WTC11 (cell line): ENCODE measurements at places on chromosomes 3 and 15.
A peak's percentile ranks its signal among the peaks of the same experiment; 100 is the strongest.

- H3K4me1 ChIP-seq, result peaks cover 28% of the 10 kb centered on the region
- H3K4me3 ChIP-seq, result no peak within 1 kb of the TSS
- H3K27me3 ChIP-seq, result no peaks in the 10 kb centered on the region
- H3K36me3 ChIP-seq, result no peaks in the 10 kb centered on the region
Observed at GRCh38 chr3:160676547-160677303, at the start of gene ARL14. Gene ARL14 (plus strand): TSS chr3:160677160. CDS start chr3:160677347, 187 bp downstream.

GRCh38 chr3:16599694-16600093 is 5.5 kb downstream of the DAZL start:
- peaks cover 6% of the 10 kb centered on the region for H3K36me3 ChIP-seq
- H3K4me1 ChIP-seq, result peaks cover 22% of the 10 kb centered on the region
- no peak overlapping the region for H3K4me3 ChIP-seq
- H3K27me3 ChIP-seq, result no peaks in the 10 kb centered on the region

- peaks cover 22% of the 10 kb centered on the region for H3K27me3 ChIP-seq
- H3K4me3 ChIP-seq, result no peak overlapping the region
- H3K4me1 ChIP-seq, result peaks cover 21% of the 10 kb centered on the region
- no peak overlapping the region for H3K27ac ChIP-seq
Observed at GRCh38 chr3:71010726-71011455, 572.6 kb downstream of the FOXP1 start.

DNA sequence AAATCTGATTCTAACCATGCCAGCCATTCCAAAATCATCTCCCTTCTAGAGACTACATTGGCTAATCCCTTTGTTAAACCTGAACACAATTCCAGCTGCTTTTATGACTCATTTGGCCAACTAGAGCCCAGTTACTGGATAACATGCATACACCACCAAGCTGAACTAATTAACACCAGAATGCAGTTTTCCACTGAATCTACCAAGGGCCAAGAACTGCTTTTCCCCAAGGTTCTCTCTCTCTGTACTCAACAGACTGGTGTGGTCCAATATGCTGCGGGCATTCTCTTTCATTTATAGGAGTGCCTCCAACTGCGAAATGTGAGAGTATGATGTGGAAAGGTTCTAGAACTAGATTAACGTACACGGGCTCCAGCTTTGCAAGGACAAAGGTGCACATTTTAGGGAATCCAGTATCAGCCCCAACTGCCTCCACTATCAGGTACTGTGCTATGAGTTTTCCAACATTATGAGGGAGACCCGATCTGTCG is 1.5 kb downstream of the CHSY1 start:
- H3K4me1 ChIP-seq, result peaks cover 70% of the 10 kb centered on the region
- H3K27me3 ChIP-seq, result no peaks in the 10 kb centered on the region
- peaks cover 14% of the 10 kb centered on the region; the same call in 1 of the 2 replicates for H3K36me3 ChIP-seq
- DNase-seq, result no peak

GRCh38 chr3:162213956-162214355 is 717.3 kb downstream of the OTOL1 start:
- no peaks in the 10 kb centered on the region for H3K36me3 ChIP-seq
- no peak overlapping the region for H3K4me3 ChIP-seq
- no peaks in the 10 kb centered on the region for H3K4me1 ChIP-seq
- no peak for DNase-seq

DNA sequence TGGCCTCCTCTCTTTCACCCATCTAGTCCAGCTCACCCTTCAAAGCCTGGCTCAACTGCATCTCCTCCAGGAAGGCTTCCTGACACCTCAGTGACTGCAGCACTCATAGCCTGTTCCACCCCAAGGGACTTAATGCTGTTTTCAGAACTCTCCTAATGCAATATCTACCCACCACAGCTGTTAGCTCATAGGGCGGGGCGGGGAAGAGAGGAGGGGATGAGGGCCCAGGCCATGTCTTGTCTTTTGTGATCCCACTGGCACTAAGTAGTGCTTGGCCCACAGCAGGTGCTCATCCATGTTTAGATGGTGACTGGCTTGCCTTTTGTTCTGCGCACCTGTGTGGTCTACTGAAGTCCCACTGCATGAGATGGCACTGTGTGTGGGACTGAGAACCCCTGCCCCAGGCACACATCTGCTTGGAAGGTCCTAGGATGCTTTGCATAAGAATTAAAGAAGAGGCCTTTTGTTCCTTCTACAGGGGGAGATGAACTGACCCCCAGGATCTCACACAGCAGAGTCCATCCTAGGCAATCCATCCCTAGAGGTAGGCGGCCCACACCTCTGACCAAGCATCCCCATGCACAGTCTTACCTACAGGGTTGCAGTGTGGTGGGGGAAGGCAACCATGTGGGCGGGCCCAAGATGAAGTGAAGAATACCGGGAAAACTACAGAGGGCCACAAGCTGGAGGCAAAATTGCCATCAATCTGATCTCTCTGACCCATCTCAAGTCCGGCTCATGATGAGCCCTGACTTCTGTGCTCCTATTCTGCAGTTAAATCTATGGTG is 23.0 kb downstream of the SLC12A8 start:
- no peak for DNase-seq
- no peaks in the 10 kb centered on the region for H3K27me3 ChIP-seq
- H3K27ac ChIP-seq, result no peak overlapping the region
- H3K4me3 ChIP-seq, result no peak overlapping the region

- no peak overlapping the region for H3K4me3 ChIP-seq
- H3K27ac ChIP-seq, result no peak overlapping the region
- peaks cover 19% of the 10 kb centered on the region for H3K4me1 ChIP-seq
Observed at GRCh38 chr3:143201045-143201444, 81.5 kb downstream of the CHST2 start.

GRCh38 chr3:116045314-116045713 is 400.0 kb downstream of the LSAMP start:
- no peaks in the 10 kb centered on the region for H3K27me3 ChIP-seq
- H3K27ac ChIP-seq, result no peak overlapping the region
- no peak overlapping the region for H3K4me3 ChIP-seq
- DNase-seq, result no peak

- H3K36me3 ChIP-seq, result peaks cover 4% of the 10 kb centered on the region; the same call in 1 of the 2 replicates
- H3K4me1 ChIP-seq, result no peaks in the 10 kb centered on the region
- no peaks in the 10 kb centered on the region for H3K27me3 ChIP-seq
Observed at GRCh38 chr3:42721690-42722089, 19.1 kb upstream of the HHATL start.

GRCh38 chr15:27725731-27726130 is 373.4 kb downstream of the OCA2 start:
- H3K4me1 ChIP-seq, result peaks cover 11% of the 10 kb centered on the region
- H3K27ac ChIP-seq, result no peak overlapping the region
- no peaks in the 10 kb centered on the region for H3K36me3 ChIP-seq
- DNase-seq, result no peak

- H3K27me3 ChIP-seq, result no peaks in the 10 kb centered on the region
- DNase-seq, result no peak
- H3K27ac ChIP-seq, result no peak overlapping the region
- H3K36me3 ChIP-seq, result no peaks in the 10 kb centered on the region
- H3K4me3 ChIP-seq, result no peak overlapping the region
- H3K4me1 ChIP-seq, result peaks cover 34% of the 10 kb centered on the region
Observed at GRCh38 chr3:15781131-15781530, 16.6 kb downstream of the ANKRD28 start.

DNA sequence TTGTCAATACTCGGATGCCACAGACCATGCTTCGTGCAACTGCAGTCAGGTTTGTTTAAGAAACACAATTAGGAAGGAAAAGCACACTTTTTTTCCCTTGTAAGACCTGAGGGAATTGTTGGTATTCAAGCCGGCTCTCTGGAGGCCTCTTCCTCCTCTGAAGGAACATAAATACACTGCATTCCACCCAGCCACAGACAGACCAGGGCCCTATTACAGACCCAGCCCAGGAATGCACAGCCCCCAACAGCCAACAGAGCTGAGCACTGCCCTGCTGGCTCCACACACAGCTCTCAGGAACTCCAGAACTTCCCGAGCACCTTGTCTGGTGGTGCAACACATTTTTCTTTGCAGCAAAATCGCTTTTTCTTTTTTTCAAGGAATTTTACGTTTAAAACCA is 488.7 kb upstream of the PROK2 start:
- peaks cover 22% of the 10 kb centered on the region for H3K4me1 ChIP-seq
- H3K4me3 ChIP-seq, result no peak overlapping the region
- no peaks in the 10 kb centered on the region; the same call in 1 of the 2 replicates for H3K27me3 ChIP-seq
- H3K27ac ChIP-seq, result no peak overlapping the region

DNA sequence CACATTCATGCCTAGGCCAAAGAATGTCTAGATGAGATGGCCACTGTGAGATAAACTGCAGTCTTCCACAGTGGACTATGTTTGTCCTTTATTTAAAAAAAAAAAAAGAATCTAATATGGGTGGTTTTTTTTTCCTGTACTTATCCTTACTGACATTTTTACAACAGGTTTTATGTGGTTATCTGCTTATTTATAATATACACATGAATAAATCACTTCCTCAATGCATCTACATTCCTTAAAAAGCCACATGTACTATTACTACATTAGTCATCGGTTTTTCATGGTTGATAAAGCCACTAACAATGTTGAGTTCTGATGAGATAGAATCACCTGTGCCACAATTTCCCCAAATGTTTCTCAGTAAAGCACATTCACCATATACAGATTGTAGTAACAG is 341.3 kb upstream of the THBS1 start:
- no peak overlapping the region for H3K4me3 ChIP-seq
- H3K36me3 ChIP-seq, result no peaks in the 10 kb centered on the region
- no peak for DNase-seq
- H3K27me3 ChIP-seq, result no peaks in the 10 kb centered on the region

DNA sequence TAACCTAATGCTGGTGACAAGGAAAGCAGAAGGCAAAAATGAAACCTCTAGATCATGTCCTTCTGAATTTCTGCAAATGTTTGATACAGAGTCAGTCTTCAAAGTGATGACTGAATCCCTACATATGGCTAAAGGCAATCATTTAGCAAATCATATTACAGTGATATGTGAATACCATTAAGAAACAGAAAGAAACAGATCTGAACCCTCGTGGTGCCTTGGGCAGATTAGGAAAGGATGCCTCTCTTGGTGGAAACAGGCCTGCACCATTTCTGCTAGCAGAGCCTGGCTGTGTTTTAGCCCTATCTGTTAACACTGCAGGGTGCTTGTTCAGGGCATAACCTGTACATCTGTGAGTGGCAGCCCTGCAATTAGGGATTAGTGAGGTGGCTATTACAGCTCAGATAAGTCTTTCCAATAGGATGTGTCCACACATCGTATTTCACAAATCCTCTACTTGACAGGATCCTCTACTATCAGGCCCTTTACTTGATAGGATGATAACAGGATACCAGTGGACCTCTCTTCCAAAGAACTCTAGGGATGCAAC is 12.1 kb downstream of the SEC22C start:
- no peak for DNase-seq
- H3K4me3 ChIP-seq, result no peak overlapping the region
- no peak overlapping the region for H3K27ac ChIP-seq
- H3K27me3 ChIP-seq, result no peaks in the 10 kb centered on the region

GRCh38 chr15:79168922-79169456 is 78.4 kb upstream of the RASGRF1 start:
- peaks cover 24% of the 10 kb centered on the region for H3K4me1 ChIP-seq
- peaks cover 4% of the 10 kb centered on the region; the same call in 1 of the 2 replicates for H3K27me3 ChIP-seq
- peak; percentile 57 for DNase-seq
- no peaks in the 10 kb centered on the region for H3K36me3 ChIP-seq

DNA sequence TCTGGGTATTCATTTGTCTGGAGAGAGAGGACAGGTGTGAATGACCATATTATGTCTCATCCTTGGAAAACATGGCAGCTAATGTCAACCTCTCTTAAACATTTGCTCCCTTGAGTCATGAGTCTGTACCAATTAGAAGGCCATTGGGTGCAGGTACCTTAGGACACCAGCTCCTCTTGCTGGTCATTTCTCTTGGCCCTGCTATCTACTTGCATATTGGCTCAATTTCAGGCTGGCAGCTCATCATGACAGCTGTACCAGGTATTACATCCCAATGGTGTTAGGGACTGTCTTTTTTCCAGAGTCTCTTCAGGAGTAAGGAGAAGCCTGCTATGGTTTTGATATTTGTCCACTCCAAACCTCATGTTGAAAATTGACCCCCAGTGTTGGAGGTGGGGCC is 92.2 kb upstream of the ANKRD28 start:
- no peak overlapping the region for H3K4me3 ChIP-seq
- H3K36me3 ChIP-seq, result no peaks in the 10 kb centered on the region
- no peaks in the 10 kb centered on the region; the same call in 1 of the 2 replicates for H3K27me3 ChIP-seq
- H3K4me1 ChIP-seq, result peaks cover 18% of the 10 kb centered on the region

- no peak overlapping the region for H3K27ac ChIP-seq
- no peak for DNase-seq
- H3K36me3 ChIP-seq, result peaks cover 9% of the 10 kb centered on the region
- H3K27me3 ChIP-seq, result no peaks in the 10 kb centered on the region
- no peaks in the 10 kb centered on the region for H3K4me1 ChIP-seq
- H3K4me3 ChIP-seq, result no peak overlapping the region
Observed at GRCh38 chr15:39376371-39376909, 204.4 kb upstream of the THBS1 start.

DNA sequence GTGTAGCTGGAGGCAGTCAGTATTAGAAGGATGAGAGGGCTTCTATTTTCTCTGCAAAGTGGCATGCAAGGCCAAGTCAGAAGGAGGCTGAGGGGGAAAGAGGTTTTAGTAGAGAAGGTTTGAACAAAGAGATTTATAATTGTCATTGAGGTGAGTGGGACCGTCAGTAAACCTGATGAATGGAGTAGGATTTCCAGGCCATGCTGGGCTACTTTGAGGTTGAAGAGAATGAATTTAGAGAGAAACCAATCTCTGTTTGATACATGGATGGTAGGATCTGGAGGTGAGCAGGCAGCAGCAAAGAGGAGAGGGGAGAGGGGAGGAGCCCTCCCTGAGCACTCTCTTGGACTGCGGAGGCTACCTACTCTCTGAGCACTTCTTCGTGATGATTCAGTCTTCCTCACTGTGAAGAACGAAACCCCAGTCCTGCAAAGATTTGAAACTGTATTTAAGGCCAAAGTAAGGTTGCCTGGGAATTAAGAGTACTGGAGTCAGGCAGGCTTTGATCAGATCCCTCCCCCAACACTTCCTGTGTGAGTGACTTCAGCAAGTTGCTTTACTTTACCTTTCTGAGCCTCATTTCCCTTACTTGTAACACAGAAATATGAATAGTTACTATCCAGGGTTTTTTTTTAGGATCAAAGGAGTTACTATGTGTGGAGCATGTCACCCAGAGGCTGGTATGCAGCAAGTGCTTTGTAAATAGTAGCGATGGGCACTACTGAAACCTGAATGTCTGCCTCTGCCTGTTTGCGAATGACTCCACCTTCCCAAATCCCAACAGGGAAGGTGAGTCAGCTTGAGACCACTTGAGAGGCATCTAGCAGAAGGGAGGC is 75.8 kb downstream of the RPL39L start:
- H3K4me1 ChIP-seq, result peaks cover 37% of the 10 kb centered on the region
- no peaks in the 10 kb centered on the region for H3K27me3 ChIP-seq
- DNase-seq, result no peak

GRCh38 chr3:86984271-86984670 is 6.7 kb downstream of the VGLL3 start:
- H3K27me3 ChIP-seq, result peaks cover 9% of the 10 kb centered on the region
- peaks cover 2% of the 10 kb centered on the region for H3K4me1 ChIP-seq
- H3K27ac ChIP-seq, result no peak overlapping the region
- DNase-seq, result no peak

DNA sequence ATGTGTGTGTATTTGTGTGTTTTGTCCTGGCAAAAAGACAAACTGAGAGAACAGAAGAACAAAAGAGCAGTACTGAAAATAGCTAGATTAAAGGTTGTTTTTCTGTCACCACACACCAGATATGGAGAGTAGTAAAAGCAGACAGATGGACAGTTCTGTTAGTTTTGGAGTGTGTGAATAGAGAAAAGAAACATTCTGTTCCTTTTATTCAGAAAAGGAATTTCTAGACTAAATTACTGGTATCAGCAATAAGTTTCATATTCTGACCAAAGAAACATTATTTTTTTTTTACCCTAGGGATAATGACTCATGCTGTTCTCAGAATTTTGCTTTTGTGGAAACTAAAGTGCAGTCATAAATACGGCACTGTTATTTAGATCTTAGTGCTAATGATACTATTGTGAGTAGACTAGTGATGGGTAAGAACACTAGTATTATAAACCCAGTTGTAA is 32.9 kb downstream of the PIK3CA start:
- H3K4me3 ChIP-seq, result no peak overlapping the region
- no peak for DNase-seq
- no peaks in the 10 kb centered on the region for H3K27me3 ChIP-seq
- H3K27ac ChIP-seq, result no peak overlapping the region
- H3K36me3 ChIP-seq, result no peaks in the 10 kb centered on the region
